ENCODE measurements at places on chromosomes 13 and 19. TPM values are rescaled to one million over a fixed set of nuclear protein-coding genes. Genes with fewer than 3 reads are reported as not detected.

Gene PSG6
- total RNA-seq = not detected

Gene OLFM2
- not detected for total RNA-seq

- DNase-seq = no peak
Measured at GRCh38 chr13:45040622-45041021, 51.3 kb downstream of the GPALPP1 start.

DNA sequence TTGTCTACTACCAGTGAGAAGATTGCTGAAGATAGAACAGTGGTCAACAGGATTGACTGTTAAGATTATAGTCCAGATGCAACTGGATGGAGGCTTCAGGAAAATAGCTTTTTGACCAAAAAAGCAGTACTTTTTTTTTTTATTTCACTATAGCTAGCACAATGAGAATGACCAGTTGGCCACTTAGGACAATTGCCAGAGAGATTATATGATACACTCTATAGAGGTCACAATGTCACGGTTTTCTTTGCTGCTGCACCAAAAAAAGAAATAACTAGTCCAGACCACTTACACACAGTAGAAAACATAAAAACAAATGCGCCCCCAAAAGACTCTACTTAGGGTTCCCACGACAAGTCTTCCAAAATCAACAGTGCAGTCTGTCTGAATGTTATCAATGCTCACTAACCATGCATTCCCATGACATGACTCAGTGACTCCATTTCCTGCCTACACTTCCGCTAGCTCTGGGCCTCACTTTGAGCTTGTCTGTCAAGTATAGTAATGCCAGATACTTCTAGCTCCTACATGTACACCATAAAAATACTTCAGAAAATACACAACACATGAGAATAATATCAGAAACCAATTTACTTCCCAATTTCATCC lies 209.1 kb upstream of the STARD13 start:
- peak; percentile 95 for DNase-seq

Data from LHCN-M2 (cell line).